Stimulated activated CD4-positive, alpha-beta T cell treated with anti-CD3 and anti-CD28 coated beads, Interleukin-4, amount 100 ng/mL, for 24 hours (primary cell): ENCODE measurements at places on chromosomes 2 and 18.

GRCh38 chr2:215553946-215554345 is 118.1 kb upstream of the FN1 start:
- no peak for DNase-seq

DNA sequence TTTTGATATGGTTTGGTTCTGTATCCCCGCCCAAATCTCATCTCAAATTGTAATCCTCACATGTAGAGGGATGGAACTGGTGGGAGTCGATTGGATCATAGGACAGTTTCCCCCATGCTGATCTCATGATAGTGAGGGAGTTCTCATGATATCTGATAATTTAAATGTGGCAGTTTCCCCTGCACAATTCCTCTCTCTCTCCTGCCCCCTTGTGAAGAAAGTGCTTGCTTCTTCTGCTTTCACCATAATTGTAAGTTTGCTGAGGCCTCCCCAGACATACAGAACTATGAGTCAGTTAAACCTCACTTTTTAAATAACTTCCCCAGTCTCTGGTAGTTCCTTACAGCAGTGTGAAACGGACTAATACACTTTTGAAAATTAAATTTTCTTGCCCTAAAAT is 12.3 kb upstream of the KCNJ3 start:
- no peak for DNase-seq

DNA sequence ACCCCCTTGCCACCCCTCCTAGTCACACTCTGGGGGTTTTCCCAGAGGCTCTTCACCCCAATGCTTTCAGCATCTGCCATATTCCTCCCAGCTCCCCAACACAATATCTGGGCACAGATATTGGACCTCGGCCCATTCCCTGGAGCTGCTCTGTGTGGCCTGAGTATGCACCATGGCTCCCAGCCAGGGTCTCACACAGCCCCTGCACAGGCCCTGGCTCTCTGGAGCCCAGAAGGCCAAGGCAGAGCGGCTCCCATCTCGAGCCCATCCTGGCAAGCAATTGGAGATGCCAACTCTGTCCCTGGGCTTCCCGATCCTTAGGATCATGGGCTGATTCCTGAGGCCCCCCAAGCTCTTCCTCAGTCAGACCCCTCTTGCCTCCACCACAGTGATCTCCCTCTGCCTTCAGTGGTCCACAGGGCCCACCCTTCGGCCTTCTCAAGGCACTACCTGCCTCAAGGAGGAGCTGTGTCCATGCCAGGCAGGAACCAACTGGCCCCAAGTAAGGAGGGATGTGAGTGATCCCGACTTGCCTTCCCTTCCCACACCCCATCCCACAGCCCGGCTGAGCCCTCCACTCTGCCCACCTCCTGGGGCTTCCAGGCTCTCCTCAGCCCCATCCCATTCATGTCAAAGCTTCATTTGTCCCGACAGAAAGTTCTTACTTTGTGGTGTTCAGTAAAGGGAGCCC is 62.7 kb downstream of the ADD2 start:
- no peak for DNase-seq

DNA sequence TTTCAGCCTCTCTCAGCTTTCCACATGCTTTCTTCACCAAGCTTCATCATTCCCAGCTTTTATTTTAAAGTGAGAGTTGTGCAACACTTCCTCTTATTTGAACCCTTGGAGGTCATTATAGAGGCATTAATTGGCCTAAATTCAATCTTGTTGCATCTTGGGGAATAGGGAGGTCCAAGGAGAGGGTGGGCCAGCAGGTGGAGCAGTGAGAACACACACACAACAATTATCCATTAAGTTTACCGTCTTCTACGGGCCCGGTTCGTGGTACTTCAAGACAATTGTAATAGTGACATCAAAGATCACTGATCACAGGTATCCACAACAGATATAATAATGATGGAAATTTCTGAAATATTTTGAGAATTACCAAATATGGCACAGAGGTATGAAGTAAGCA is 457.2 kb upstream of the SMIM21 start:
- DNase-seq = no peak

- no peak for DNase-seq
Observed at GRCh38 chr18:79571211-79572092, 108.2 kb upstream of the CTDP1 start.

- no peak for DNase-seq
Observed at GRCh38 chr2:8255448-8255800, 426.4 kb upstream of the ID2 start.

DNA sequence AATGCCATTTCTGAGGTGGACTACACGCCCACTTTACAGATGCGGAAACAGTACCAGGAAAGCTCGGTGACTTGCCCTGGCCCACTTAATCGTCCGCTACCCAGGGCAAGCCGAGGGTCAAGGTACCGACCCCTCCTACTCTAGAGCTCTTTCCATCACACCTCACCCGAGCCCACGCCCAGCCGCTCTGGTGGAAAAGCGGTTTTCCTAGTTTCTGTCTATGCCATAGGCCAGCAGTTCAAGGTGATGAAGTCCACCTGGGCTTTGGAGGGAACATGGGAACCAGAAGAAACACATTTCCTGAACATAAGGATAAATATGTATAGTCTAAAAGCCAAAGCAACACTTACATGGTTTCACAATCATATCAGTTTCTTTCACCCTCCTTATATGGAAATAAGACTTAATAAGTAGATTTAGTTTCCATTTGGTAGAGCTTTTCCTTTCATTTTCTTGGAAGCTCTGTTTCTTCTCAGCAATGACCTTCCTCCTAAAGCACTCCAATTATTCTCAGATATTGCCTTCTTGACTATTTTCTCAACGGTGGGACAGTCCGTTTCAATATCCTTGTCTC is 567 bp downstream of the VWA3B start:
- DNase-seq = no peak

- DNase-seq = peak; percentile 27
Observed at GRCh38 chr2:199462956-199463692, 5.4 kb upstream of the SATB2 start.

DNA sequence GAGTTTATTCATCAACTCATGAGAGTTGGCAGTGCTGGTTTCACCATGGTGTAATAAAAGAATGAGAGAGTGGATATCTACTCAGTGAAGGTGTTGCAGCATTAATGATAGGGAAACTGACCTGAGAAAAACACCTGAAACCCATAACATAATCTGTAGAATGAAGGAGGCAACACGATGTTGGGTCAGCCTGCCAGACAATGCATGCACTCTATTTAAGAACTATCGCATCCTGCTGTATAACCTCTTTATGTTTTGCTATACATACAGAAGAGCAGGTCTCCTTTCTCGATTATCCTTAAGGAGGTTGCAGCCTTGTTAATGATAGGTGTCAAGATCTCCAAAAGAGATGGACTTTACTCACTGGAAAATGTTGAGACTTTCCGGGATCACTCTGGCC is 65.9 kb downstream of the IKZF2 start:
- no peak for DNase-seq

- DNase-seq = no peak
Observed at GRCh38 chr2:190190507-190191162, 128.1 kb upstream of the MSTN start.

- DNase-seq = no peak
Observed at GRCh38 chr2:149061133-149061745, 22.7 kb downstream of the LYPD6B start.

DNA sequence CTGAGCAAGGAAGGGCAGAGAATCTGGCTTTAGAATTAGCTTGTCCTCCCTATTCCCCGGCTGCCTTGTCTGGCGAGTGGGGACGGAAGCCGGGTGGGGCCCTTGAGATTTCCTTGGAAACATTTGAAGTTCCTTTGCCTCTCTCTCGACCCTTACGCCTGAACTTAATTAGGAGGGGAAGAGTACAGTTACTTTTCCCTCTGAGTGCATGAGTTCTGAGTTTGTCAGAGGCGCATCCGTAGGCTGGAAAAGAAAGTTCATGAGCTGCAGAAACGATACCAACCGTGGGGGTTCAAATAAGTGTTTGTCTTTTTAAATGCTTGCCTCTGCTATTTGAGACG is 468 bp downstream of the PIKFYVE start:
- no peak for DNase-seq

- no peak for DNase-seq
Observed at GRCh38 chr2:135667045-135667444, 74.6 kb upstream of the UBXN4 start.

DNA sequence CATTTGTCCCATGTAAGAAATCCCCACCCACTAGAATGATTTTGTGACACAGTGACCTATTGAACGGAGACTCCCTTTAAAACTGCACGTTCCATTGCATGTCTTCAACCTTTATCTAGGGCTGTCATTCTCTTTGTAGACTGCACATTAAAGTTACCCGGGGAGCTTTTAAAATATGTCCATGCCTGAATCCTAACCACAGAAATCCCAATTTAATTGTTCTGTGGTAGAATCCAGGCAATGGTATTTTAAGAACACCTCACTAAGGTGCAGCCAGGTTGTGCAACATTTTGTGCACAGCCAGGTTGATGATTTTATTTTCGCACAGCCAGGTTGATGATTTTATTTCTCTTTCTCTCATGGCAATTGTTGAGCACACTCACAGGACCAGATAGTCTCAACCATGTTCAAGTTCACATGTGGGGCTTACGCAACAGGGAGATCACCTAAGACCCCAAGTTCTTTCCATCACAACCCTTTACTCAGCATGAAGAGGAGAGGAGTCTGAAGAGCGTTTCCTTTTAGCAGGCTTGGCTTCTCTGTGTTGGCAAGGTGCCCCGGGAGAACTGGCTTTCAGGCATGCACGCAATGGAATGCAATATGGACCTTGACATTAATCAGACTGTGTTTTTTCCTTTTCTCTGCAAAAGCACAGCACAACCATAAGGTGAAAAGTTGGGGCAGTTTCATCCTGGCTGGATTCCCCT is 467.3 kb upstream of the ETAA1 start:
- DNase-seq = no peak

DNA sequence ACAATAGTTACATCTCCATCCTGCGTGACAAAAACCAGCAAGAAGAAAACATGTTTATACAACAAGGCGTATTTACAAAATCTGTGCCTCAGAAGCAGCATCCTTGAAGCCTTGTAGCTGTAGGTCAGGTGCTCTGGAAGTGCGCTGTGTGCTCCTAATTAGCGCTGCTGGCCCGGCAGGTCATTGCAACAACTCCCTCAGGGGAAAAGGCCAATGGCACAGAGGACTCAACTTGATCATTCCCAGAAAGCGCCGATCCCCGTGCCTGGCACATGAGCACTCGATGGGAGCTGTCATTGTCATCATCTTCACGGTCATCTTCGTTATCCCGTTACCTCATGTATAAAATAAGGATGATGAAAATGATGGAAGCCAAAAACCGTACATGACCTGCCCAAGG is 58.5 kb downstream of the EIPR1 start:
- no peak for DNase-seq
